Stimulated activated CD4-positive, alpha-beta T cell treated with anti-CD3 and anti-CD28 coated beads, Interleukin-12 subunit alpha, Interleukin-12 subunit beta, amount 100 ng/mL, for 24 hours (primary cell): ENCODE measurements at places on chromosomes 4 and X.

DNA sequence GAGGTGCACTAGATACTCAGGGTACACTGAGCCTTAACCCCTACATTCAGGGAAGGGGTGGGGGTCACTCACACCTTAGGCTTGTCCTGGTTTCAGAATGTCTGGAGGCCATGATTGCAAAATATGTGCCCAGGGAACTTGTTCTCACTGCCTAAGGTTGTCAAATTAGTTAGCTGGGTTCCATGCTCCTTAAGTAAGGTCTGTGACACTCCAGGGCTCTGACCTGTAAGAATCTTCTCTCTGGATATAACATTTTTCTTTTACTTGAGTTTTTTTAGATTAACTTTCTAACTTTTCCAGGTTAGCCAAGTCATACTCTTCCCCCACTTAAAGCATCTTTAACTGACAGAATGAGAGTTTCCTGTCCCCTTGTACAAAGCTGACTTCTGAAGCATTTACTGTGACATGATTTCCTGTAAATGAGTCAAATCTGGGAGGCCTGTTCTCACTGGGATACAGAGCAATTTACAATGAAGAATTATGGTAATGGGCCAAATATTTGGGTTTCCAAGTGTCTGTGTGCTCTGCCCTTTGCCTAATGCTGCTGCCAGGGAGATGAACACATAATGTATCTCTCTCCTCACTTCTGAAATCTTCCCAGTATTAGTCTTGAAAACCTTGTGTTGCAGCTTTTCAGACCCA is 101.7 kb downstream of the GATB start:
- no peak for DNase-seq

GRCh38 chrX:130799393-130799792 is 103.6 kb downstream of the ENOX2 start:
- no peak for DNase-seq

DNA sequence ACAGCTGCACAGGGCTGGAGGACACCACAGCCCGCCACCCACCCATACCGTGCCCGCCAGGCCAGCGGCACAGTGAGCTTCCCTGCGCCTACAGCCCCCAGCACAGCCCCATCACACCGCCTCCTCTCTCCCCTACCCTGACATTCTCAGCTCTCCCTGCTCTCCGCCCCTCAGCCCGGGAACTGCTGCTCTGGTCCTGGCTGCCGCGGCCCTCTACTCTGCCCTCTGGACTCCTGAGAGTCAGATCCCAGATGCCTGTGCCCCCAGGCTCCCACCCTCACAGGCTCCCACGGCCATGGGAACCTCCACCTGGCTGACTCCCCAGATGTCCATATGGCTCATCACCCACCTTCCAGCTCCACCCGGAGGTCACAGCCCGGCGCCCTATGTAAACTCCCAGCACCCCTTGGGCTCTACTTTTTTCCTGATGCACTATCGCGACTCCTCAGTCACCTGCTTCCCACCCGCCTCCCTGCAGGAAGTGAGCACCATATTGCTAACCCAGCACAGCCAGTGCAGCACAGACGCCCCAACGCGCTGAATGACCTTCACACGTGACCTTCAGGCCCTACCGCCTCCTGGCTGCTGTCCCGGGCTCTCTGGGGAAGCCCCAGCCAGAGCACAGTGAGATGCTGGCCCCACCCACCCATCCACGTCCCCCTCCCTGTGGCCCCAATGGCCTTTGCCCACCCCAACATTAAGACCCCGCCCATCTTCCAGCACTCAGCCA is 23.0 kb downstream of the FAM53A start:
- no peak for DNase-seq

DNA sequence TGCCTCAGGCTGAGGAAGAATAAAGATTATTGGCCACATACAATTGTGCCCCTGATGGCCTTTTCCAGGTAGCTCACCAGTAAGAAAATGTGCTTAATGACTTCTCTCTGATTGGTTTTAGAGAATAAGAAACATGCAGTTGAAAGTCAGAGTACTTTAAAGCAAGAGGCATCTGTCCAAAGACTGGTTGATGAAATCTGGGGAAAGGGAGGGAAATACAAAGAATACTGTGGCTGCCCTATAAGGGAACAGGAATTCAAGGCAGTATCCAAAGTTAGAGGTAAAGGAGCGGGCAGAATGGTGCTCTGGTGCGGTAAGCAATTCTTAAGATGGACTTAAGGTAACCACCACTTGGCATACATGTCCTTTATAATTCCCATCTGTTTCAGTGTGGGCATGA is 11.4 kb downstream of the PBDC1 start:
- DNase-seq, result no peak

DNA sequence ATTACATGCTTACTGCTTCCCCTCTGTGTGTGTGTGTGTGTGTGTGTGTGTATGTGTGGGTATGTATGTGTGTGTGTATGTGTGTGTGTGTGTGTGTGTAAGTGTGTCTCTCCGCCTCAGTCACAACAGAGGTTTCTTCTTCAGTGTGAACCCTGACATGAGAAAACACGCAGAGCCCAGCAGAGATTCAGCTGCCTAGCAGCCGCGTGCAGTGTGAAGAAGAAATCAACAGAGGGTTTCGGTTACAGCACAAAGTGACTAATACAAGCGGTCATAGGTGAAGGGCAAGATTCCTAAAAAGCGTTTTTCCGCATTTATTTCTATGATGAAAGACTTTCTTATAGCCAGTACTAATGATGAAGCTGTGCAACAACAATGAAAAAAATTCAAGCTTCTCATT is 55.3 kb upstream of the ZFP42 start:
- DNase-seq, result no peak

GRCh38 chr4:117610706-117611308 is 423.5 kb upstream of the NDST3 start:
- no peak for DNase-seq

DNA sequence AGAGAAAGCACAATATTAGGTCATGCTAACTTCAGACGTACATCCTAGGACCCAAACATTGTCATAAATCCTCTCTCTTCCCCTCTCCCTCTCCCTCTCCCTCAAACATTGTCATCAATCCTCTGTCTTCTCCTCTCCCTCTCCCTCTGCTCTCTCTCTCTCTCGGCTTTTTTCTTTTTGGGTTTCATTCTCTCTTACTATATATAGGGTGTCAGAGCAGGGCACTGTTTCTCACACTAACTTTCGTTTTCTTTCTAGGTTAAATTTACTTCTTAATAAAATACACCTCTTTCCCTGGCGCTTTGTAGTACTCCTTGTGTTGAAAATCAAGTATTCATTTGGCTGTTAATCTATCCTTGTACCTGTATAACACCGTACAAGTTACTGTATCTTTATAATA is 37.0 kb upstream of the HERC5 start:
- no peak for DNase-seq

- no peak for DNase-seq
Observed at GRCh38 chr4:74474345-74475090, 29.6 kb downstream of the AREG start.
